ENCODE measurements at places on chromosomes 3 and 15.

DNA sequence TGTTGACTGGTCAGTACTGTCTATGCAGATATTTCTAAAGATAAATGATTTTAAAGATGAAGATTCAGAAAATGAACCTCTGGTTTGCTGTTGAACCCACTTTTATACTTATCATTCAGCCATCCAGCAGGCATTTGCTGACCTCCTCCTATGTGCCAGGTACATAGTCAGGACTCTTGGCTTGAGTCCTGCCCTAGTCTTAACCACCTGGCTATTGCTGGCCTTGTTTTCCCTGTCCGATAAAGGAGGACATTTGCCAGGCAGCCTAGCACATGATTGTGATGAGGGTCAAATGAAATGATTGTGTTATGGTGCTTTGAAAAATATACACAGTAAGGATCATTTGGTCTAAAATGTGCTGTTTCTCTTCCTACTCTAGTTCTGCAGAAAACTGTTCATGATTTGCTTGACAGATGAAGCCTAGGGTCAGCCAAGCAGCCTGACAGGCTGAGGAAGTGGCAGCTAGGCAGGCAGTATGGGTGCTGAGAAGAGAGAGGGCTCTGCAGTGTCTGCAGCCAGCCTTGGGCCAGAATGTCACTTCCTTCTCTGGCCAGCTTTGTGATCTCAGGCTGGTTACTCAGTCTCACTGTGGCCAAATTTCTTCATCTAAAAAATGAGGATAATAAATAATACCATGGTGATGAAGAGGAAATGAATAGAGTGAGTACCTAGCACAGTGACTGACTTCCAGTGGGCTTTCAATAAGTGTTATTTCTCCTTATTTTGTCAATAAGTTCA, 13.8 kb downstream of the EXOSC7 start:
- DNase-seq: no peak

DNA sequence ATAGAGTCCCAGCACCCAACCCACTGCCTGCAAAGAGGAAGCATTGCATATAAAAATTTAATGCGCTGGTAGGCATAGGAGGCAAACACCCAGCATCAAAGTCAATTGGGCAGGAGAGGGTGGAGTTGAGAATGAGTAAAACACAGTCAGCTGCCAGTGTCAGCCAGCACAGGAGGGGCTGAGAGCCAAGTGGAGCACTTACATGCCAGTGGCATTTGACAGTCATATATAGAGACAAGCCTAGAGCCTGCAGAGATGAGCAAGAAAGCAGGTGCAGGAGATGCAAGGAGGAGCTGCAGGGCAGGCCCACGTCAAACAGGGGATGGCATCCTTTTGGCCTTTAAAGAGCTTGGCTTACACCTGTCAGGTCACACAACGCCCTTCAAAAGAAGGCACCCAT, 27.6 kb upstream of the ZFAND6 start:
- no peak for DNase-seq

- no peak for DNase-seq
Observed at GRCh38 chr15:88115486-88116152, 140.9 kb downstream of the NTRK3 start.

- DNase-seq: no peak
Observed at GRCh38 chr15:66646799-66647198, 55.2 kb upstream of the SMAD6 start.

GRCh38 chr15:82900511-82901060, 51.9 kb downstream of the HOMER2 start:
- no peak for DNase-seq

DNA sequence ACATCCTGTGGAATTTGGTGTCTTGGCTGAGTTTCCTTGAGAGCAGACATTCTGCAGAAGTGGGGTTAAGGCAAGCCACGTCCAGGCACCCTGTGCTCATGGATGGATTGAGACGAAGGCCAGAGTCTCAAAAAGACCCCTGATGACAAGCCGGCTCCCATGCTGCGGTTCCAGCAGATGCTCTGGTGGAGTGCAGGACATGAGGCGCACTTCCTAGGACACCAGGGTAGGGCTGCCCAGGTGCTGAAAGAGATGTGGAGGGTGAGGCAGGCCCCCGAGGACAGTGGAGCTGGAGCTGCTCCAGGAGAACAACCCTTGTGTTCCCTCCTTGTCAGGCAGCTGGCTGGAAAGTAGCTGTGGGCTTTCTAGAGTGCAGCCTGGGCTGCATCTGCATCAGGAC, 81.0 kb downstream of the ASB7 start:
- DNase-seq: no peak

DNA sequence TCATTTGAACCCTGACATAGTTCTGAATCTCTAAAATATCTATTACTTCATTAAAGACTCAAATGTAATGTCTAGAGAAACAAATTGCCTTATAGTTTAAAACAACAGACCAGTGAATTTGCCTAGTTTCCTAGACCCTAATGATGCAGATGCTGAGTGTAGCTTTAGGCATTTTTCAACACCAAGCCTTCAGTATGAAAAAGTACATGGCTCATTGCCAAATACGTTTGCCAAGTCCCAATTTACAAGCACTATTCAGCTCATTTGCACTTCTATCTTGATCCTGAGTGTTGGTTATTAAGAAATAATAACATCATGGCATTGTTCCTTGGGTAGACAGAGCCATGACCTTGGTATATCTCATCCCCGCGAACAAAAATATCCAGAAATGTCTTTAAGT, 46.8 kb downstream of the EOMES start:
- no peak for DNase-seq

- DNase-seq: no peak
Observed at GRCh38 chr15:52556524-52557273, 12.1 kb downstream of the ARPP19 start.

GRCh38 chr3:47103619-47104018, 60.3 kb downstream of the SETD2 start:
- no peak for DNase-seq

GRCh38 chr3:46276497-46277099, 34.3 kb downstream of the CCR3 start:
- no peak for DNase-seq

DNA sequence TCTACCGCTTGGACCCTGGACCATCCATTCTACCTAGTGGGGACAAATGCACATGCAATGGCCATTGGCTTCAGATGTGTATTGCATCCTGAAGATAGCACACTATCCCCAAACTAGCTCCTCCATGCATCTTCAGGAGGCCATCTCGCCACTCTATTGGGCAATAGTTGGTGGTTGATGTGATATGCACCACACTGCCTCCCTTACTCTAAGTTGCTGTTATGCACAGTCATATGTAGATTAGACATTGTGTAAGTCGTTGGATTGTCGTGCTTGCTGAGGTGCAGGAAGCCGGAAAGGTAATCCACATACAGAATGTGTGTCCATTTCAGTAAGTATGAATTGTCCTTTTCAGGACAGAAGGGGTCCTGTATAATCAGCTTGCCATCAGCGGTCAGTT, 26.7 kb upstream of the PLA2G4D start:
- DNase-seq: no peak

- DNase-seq: no peak
Observed at GRCh38 chr3:38992117-38992760, 59.5 kb downstream of the SCN11A start.

DNA sequence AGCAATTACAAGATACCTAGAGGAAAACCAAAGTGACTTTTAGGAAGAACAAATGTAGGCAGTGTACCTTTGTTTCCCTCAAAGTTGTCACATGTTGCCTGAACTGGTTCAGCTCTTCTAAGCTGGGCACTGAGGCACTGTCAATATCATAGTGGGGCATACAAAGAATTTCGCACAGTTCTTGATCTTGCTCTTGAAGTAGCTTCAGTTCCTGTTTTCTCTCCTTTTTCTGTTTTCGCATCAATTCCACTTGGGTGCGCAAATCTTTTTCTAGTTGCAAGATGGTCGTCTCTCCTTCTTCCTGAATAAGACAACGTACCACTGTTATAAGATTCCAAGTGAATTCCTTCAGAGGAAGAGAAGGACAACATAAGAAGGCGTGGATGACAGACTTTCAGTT, 12.7 kb downstream of the PRC1 start:
- DNase-seq: no peak

- DNase-seq: no peak
Observed at GRCh38 chr15:68551296-68551635, 27.5 kb upstream of the CORO2B start.

- DNase-seq: no peak
Observed at GRCh38 chr15:76368122-76368621, 31.6 kb downstream of the ISL2 start.

DNA sequence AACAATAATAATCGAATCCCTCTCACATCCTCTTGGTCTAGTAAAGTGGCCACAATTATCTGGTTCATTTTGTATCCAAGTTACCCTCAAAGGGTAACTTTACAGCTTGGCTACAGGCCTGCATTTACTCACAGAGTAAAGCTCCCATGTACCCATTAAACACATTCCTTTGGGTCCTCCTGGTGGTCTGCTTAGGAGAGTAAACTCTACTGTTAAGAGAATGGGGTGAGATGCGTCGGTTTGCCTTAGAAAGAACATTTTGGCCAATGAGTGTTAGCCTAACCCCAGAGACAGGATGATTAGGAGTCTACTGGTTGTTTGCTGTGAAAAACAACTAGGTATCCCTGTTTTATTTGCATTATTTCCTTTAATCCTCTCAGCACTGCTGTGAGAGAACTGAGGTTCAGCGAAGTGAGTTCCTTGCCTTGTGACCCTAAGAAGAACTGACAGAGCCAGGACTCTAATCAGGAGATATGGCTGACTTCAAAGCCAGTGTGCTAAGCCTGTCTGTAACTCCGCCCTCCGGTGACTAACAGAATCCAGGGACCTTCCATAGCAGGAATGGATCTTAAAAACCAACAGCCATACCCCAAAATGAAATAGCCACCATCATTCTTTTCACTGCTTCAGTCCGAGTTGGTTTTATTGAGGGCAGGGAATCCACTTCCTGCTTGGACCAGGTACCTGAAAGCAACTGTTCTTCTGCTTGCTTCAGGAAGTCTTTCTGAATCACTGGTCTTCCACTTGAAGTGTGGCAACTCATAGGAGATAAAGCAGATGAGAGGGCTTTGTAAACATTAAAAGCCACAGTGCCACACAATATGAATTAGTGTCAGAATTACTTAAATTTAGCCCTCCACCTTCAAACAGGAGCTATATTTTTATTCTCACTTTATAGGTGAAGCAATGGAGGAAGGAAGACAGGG, 317.3 kb upstream of the WNT5A start:
- DNase-seq: no peak

- DNase-seq: no peak
Observed at GRCh38 chr15:100372739-100373119, 31.0 kb upstream of the ADAMTS17 start.

- DNase-seq: no peak
Observed at GRCh38 chr15:74784426-74785193, 2.7 kb downstream of the CSK start.

GRCh38 chr3:169240786-169241486, 422.6 kb downstream of the MECOM start:
- no peak for DNase-seq

GRCh38 chr3:182697345-182697919, 95.9 kb upstream of the ATP11B start:
- DNase-seq: no peak

- DNase-seq: no peak
Observed at GRCh38 chr3:188641076-188641475, 487.1 kb downstream of the LPP start.

DNA sequence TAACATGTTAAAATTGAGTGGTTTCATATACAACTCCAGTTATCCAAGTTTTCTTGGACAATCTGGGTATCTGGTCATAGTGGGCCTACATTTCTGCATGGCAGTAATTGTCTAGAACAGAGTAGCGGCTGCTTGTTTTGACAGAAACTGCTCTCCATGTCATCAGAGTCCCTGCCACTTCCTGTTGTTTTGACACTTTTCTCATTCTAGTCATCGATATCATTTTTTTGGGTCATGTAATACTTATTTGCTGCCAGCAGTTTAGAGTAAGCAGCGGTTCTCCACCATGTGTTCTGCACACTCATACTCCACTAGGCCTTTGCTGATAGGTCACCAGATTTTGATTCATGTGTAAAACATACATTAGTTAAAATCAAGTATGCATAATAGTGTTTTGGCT, 81.5 kb downstream of the SLC25A26 start:
- no peak for DNase-seq

DNA sequence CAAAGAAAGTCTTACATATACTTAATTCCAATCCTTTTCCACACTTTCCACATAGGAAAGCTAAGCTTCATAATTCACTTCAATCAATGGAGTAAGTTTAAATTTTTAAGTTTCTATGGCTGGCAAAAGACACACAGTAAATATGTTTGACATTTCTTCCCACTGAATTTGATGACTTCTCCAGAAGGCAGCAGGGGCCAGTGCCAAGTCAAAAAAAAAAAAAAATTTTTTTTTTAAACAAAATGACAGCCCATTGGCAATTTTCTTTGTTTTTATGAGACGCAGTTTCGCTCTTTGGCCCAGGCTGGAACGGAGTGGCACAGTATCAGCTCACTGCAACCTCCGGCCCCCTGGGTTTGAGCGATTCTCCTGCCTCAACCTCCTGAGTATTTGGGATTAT, 28.7 kb downstream of the ATP13A3 start:
- DNase-seq: no peak

All from hypothalamus (tissue), 51 donors.